Stimulated activated CD8-positive, alpha-beta memory T cell treated with anti-CD3 and anti-CD28 coated beads, Interleukin-4, amount 100 ng/mL, for 4 hours (primary cell): ENCODE measurements at places on chromosomes 1 and 21.

GRCh38 chr1:167457936-167458584 is 60.3 kb downstream of the CD247 start:
- DNase-seq: no peak

DNA sequence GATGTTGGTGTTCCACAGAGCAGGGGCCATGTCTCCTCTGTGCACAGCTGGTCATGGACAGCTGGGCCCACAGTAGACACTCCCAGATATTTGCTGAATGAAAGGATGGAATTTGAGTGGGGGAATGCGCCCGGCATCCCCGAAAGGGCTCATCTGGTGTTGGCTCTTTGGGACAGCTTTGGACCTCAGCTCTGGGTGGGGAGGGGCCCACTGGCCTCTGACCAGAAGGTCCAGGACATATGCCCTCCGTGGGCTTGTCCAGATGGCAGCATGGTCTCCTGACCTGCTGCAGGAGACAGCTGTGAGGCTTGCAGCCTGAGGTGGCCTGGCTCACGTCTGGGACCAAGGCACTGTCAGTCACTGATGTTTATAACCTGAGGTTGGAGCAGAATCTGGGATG is 160.4 kb upstream of the AJAP1 start:
- DNase-seq: no peak

DNA sequence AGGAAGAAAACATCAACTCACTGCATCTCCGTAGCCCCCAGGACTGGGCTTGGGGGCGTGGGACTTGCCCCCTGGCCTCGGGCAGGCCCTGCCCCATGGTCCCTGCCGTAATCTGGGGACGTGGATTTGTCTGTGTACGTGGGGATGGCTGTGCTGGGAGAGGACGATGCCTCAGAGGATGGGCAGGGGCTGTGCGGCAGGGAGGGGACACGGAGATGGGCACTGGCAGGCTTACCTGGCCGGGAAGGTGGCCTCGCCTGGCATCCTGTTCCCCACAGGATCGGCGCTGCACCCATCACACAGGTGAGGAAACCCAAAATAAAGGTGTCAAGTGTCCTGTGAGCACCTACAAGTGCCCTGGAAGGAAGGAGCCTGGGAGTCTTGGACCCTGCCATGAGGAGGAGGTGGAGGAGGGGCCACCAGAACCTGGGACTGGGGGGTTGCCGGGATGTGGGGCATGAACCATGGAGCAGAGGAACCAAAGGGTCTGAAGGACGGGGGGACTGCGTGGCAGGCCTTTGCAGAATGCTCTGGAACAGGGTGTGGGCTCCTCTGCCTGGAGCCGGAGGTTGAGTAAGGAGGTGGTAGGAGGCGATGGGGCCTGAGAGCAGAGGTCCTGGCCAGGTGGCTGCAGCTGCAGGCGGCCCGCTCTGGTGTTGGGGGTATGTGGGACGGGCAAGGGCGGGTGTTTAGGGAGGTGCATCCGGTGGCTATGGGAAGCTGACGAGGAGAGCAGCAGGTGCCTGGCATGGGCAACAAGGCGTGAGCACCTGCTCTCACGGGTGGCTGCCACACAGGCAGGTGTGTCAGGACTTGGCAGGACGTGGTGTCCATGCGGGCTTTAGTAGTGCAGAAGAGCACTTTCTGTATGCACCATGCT is 27.8 kb upstream of the LRRC3 start:
- no peak for DNase-seq

GRCh38 chr1:93692026-93692425 is 10.4 kb upstream of the BCAR3 start:
- DNase-seq: no peak
